ENCODE measurements at places on chromosomes 6 and 20.

DNA sequence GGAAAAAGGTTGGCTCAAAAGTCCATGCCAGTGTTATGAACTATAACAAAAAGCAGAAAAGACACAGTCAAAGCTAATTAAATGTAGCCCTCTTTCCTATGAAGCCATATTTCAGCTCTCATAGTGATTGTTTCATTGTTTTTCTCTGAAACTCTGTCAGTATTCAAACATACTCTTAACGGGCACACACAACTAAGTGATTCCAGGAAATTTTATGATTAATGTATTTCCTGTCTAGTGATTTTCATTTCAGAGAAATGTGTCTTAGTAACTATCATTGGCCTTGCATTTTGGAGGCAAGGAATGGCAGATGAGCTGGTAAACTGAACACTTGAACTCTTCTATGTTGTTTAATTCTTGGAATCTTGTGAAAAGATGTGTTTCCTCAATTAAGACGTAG is 68.0 kb downstream of the CLVS2 start:
- peak; percentile 11 for DNase-seq

GRCh38 chr6:169961772-169962561 is 210.5 kb downstream of the ERMARD start:
- DNase-seq = no peak

GRCh38 chr6:139970591-139970991 is 596.1 kb upstream of the CITED2 start:
- DNase-seq = no peak

GRCh38 chr20:37839432-37839827 is 63.5 kb upstream of the VSTM2L start:
- DNase-seq = no peak

DNA sequence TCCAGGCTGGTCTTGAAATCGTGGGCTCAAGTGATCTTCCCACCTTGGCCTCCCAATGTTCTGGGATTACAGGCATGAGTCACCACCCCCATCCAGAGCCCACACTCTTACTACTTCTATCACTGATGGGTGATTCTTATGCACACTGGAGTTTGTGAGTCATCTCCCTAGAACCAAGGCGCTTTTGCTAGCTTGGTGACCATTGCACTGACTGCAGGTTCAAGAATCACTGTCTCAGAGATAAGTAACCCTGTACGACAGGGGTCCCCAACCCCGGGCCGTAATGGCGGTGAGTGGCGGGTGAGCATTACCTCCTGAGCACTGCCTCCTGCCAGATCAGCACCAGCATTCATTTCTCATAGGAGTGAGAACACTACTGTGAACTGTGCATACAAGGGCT is 118.8 kb downstream of the MAP3K7 start:
- peak; percentile 67 for DNase-seq

DNA sequence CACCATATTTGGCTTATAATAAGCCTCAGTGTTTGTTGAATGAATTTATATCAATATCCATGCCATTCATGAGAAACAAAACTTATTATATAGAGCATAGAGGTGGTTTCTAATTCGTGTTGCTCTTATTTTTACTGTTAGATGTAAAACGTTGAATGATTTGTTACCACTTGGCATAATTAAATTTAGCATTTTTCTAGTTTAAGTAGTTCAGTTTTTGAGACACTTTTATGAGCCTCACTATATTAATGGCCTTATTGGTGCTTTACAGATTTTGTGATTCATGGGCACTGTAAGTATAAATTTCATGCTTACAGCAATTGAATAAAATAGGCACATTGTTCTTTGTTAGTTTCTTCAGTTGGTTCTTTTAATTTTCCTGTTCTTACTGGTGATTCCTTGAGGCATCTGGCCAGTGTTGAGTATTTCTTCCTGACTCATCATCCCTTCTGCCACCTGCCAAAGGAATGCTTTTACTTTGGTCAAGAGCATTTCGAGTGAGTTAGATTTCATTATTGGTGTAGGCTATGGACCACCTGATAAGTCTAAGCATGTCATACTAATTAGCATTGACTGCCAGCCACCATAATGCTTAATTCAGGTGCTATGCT is 34.8 kb downstream of the CDKAL1 start:
- no peak for DNase-seq

DNA sequence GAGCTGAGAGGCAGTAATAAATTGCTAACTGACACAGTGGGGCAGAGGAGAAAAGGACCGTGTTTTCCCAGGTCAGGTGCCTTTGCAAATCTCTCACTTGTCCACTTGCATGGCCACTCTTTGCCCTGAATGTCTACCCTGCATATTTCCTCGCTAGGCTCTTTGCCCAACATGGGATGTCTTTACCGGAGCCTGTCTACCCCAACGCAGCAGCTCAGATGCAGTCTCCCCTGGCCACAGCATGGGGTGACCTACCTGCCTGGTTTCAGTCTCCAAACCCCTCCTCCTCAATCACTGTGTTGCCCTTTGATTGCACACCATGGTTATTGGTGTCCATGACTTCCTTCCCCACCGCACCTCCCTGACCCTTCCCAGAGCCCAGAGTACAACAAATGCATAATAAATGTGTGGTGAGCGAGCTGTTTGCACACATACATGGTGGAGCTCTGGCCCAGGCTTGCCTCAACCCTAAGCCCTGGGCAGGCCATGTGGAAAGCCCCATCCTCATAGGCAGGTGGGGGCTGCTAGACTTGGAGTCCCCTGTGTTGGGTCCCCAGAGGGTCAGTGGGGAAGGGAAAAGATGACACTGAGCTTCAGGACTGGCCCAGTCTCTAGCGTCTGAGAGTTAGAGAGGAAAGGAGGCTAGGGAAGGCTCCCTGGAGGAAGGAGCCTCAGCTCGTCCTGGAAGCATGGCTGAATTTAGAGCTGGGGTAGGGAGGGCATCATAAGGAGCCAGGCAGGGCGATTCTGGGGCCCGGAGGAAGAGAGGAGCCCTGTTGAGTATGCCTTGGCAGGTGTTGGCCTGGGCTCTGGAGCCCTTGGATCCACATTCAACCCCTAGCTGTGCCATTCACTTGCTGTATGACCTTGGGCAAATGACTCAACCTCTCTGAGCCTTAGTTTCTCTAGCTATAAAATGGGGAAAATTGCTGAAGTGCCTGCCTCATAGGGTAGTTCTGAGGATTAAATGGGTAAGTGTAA is 4.4 kb upstream of the BPIFB6 start:
- DNase-seq = no peak

- no peak for DNase-seq
These were observed 307.2 kb upstream of the THEMIS start for GRCh38 chr6:128208078-128208477.

- DNase-seq = no peak
These were observed 106.4 kb upstream of the CEP162 start for GRCh38 chr6:84333842-84334241.

Measured in activated CD4-positive, alpha-beta T cell treated with anti-CD3 and anti-CD28 coated beads, Interleukin-2, Interleukin-6, amounts not matched to agents 100 ng/mL and 50 ng/mL, durations not matched to agents 16 hours and 8 hours (primary cell).